ENCODE measurements at places on chromosomes 16 and 17. TPM values are rescaled to one million over a fixed set of nuclear protein-coding genes. Genes with fewer than 3 reads are reported as not detected.

SSTR5 gene
- total RNA-seq, result not detected

TNFRSF17 gene
- not detected for total RNA-seq

LSM12 gene
- 46.9 TPM for total RNA-seq

DNA sequence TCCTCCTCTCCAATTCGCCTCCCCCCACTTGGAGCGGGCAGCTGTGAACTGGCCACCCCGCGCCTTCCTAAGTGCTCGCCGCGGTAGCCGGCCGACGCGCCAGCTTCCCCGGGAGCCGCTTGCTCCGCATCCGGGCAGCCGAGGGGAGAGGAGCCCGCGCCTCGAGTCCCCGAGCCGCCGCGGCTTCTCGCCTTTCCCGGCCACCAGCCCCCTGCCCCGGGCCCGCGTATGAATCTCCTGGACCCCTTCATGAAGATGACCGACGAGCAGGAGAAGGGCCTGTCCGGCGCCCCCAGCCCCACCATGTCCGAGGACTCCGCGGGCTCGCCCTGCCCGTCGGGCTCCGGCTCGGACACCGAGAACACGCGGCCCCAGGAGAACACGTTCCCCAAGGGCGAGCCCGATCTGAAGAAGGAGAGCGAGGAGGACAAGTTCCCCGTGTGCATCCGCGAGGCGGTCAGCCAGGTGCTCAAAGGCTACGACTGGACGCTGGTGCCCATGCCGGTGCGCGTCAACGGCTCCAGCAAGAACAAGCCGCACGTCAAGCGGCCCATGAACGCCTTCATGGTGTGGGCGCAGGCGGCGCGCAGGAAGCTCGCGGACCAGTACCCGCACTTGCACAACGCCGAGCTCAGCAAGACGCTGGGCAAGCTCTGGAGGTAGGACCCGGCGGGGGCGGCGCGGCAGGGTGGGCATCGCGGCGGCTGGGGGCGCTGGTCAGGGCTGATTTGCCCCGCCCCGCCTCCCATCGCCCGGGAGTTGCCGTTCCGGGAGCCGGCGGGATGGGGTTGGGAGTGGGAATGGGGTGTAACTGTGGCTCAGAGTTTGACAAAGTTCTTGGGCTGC is 567 bp downstream of the SOX9 start:
- H3K4me1 ChIP-seq, result peaks cover 5% of the 10 kb centered on the region
- peaks cover 65% of the 10 kb centered on the region for H3K27me3 ChIP-seq
- peak; percentile 33 for DNase-seq
- peaks cover 6% of the 10 kb centered on the region for H3K36me3 ChIP-seq

Data from activated naive CD8-positive, alpha-beta T cell treated with anti-CD3 and anti-CD28 coated beads, Interleukin-2, amount 10 ng/mL, durations not matched to agents 7 days and 5 days (primary cell).